ENCODE measurements at places on chromosomes 3 and 15. TPM values are rescaled to one million over a fixed set of nuclear protein-coding genes. Genes with fewer than 3 reads are reported as not detected.
A peak's percentile ranks its signal among the peaks of the same experiment; 100 is the strongest.

AGBL1 gene
- not detected for total RNA-seq

DNA sequence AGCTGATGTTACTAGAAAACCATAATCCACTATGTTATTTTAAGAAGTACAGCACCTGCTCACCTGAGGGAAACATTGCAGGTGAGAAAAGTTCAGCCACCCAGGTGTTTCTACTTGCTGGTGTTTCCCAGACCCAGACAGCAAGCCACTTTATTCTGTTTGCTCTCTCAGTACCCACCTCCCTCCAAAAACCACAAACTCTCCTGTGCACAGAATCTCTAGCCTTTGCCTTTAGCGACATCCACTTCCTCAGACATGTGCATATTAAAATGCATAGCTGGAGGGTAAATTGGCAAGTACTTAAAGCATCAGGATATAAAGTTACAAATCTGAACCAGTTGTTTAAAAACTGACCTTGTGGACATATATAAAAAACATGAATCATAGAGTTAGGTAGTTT lies 36.7 kb downstream of the VGLL3 start:
- DNase-seq: no peak

DNA sequence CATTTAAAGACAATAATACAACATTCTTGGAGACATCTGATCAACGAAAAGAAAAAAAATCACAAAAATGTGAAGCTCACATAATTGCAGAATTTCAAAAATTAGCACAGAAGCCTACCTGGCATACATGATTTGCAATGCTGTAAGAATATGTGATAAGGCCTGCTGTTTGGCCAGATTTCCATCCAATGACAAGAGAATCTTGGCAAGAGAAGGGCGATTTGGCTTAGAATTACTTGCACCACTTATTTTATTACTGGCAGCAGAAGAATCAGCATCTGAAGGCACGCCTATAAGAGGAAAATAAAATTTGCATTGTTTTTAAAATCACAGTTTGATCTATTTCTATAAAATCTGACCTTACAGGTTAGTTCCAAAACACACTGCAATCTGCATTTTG lies 70.3 kb upstream of the OCA2 start:
- no peak for DNase-seq

- no peak for DNase-seq
Observed at GRCh38 chr3:122931636-122932035, 95.9 kb downstream of the SEMA5B start.

TTLL13 gene
- 0.06 TPM for total RNA-seq

DNA sequence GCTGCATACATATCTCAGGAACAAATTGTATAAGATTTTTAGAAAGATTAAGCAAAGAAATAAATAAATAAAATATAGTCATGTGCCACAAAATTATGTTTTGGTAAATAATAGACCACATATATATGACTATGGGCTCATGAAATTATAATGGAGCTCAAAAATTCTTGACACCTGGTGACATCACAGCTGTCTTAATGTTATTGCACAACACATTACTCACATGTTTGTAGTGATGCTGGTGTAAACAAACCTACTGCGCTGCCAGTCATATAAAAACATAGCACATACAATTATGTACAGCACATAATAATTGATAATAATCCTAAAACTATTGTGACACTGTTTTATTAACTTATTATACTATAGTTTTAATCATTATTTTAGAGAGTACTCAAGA lies 1159.1 kb downstream of the SI start:
- DNase-seq: no peak

DNA sequence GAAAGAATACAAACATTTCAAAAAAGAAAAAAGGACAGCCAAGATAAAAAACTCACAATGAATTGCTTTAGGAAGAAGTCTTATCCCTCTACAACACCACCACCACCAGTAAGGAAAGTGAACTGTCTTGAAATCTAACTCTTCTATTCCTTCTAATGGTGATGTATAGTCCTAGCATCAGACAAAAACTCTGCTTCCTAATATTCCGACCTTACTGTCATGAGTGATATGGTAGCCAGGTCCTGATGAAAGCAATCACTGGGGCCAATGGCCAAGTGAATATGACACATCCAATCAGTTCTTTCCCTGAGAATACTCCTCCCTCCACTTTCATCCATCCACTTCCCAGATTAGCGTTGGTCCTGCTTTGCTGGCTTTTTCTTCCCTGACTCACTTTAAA lies 14.8 kb downstream of the GK5 start:
- no peak for DNase-seq

- peak; percentile 28 for DNase-seq
Observed at GRCh38 chr3:149673393-149673792, 15.6 kb upstream of the WWTR1 start.
